ENCODE measurements at places on chromosomes 1 and 21.

GRCh38 chr21:33940164-33940880 lies 24.7 kb upstream of the ATP5PO start:
- no peak for DNase-seq

DNA sequence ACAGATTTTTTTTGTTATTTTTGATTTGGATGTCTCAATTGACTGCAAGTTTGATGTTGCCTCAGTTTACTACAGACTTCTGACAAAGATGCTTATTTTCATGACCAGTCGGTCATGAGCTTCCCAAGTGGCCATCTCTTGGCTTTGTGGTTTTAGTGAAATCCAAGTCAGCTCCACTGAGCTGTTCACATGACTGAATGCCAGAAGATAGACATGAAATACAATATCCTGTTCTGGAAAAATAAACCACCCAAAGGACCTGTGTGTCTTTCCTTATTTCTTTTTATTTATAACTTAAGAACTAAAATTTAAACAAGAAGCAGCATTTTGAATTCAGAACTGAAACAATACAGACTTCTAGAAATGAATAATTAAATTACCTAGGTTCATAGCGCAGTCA lies 89.3 kb downstream of the HMCN1 start:
- peak; percentile 29 for DNase-seq

DNA sequence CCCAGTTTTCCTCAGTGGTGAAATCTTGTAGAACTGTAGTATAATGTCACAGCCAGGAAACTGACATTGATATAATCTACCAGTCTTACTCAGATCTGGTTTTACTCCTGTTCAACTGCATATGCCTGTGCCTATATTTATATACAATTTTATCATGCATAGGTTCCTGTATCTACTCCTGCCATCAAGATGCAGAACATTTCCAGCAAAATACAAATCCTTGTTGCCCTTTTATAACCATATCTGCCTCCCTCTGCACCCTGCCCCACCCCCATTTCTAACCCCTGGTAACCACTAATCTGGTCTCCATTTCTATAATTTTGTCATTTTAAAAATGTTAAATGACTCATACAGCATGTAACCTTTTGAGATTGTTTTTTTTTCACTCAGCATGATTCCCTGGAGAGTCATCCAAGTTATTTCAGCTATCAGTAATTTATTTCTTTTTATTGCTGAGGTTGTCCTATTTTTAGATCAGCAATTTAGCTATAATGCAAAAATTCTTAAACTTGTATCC lies 8.1 kb downstream of the UTP25 start:
- DNase-seq, result no peak

DNA sequence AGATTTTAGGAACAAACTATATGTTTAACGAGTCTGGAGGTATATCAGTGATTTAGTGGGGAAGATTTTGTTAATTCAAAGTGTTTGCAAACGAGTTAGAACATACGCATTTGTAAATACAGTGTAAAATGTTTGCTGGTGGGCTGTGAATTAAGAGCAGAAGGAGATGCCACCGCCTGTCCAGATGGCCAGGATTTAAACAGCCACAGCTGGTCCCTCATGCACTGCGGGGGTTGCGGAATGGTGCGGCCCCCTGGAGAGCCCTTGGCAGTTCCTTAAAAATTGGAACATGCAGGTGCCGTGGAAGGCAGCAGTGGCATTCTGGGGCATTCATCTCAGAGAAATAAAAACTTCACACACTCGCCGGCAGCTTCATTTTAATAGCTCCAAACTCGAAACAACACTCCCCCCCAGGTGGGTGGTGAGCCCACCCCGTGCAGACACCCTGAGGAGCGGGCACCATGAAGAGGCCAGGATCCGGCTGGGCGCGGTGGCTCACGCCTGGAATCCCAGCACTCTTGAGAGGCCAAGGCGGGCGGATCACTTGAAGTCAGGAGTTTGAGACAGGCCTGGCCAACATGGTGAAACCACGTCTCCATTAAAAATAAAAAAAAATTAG lies 3.5 kb upstream of the C1orf159 start:
- DNase-seq, result no peak

- DNase-seq, result peak; percentile 6
Observed at GRCh38 chr21:31993826-31994825, 121.3 kb downstream of the HUNK start.

GRCh38 chr1:38052750-38053415 lies 6.3 kb upstream of the POU3F1 start:
- no peak for DNase-seq

DNA sequence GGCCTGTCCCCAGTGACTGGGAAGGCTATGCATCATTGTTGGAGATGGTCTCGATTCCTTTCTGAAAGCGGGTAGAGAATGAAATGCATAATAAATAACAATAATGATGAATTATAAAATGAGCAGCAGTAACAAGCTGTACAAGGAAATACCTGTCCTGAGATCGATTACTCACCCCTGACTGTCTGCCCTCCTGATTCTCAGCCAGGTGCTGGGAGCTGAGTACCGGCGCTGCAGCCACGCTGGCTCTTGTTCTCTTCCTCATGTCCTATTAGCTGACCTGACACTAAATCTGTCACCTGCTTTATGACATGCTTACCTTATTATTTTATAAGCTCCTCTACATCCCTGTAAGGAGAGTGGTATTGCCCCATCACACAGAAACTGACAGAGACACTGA lies 3.4 kb downstream of the AGPAT3 start:
- no peak for DNase-seq

DNA sequence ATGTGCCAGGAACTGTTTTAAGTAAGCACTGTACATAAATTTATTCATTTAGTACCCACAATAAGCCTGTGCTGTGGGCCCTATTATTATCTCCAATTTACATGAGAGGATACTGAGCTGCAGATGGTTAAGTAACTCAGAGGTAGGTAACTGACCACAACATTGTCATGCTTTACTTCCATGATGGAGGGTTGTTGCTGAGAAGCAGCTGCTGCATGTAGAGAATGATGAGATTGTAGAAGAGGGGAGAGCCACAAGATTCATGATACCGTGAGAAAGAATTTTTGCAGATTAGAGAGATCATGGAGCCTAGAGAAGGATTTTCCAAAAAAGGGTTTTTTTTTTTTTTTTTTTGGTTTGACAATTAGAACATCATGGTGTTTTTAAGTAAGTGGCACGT lies 313.1 kb downstream of the PTBP2 start:
- DNase-seq, result no peak

DNA sequence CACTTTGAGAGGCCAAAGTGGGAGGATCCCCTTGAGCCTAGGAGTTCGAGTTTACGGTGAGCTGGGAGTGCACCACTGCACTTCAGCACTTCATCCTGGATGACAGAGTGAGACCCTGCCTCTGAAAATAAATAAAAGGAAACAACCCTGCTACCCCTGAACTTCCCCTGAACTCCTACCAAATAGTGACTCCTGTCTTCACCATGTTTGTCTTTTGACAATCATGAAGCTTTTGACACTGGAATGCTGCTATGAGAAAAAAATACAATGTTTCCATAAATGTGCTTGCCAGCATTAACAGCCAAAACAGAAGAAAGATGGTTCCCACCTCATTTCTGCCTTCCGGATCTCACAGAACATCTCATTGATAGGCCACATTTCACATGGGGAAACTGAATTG lies 10.4 kb downstream of the ZBTB8A start:
- DNase-seq, result no peak

DNA sequence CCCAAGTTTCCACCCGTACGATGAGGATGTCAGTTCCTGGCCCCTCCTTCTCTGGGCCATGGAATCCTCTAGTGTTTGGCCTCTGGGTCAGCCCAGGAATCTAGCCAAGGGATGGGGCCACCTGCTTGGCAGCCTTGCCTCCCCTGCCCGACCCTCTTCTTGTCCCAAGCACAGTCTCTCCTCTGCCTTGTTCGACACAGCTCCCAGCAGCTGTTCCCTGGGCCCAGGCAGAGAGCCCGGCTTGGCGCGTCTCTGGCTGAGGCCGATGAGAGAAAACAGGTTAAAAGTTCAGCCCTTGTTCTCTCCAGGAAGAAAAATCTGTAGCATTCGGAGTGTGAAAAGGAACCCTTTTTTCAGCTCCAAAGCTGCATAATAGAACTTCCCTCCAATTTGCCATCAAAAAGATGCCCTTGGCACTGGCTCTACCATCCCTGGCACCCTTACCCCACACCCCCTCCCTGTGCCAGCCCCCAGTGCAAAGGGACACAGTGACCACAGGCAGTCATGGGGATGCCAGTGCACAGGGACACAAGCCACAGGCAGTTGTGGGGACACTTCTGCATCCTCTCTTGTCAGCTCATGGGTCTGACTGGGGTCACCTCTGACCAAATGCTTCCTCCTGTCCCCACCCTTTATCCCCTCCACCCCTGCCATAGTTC lies 68.4 kb downstream of the EPHB2 start:
- DNase-seq, result no peak

DNA sequence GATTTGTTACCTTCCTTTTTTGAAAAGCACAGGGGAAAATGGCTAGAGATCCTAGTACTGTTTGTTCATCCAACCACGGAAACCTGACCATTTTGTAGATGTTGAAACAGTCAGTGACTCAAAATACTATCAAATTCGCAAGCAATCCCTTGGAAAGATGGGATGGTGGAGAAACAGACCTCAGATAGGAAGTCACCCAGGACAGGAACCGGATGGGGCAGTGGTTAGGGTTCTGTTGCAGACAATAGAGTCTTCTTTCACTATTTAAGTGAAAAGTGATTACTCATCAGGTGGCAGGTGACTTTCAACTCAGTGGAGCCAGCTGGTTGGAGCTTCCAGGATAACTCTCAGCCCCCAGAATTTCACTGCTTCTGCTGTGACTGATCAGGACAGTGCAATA lies 17.0 kb downstream of the LHX4 start:
- DNase-seq, result no peak

Data from smooth muscle cell of the brain vasculature (primary cell).